ENCODE measurements at places on chromosomes 13 and 19. TPM values are rescaled to one million over a fixed set of nuclear protein-coding genes. Genes with fewer than 3 reads are reported as not detected.
A peak's percentile ranks its signal among the peaks of the same experiment; 100 is the strongest.

The DLEU7 gene
- not detected for total RNA-seq

GRCh38 chr19:40228346-40228745 lies 1.9 kb upstream of the CCNP start:
- H3K27me3 ChIP-seq: peaks cover 24% of the 10 kb centered on the region
- H3K27ac ChIP-seq: no peak overlapping the region
- H3K4me1 ChIP-seq: peaks cover 13% of the 10 kb centered on the region

The MBD3L2 gene
- total RNA-seq: not detected

DNA sequence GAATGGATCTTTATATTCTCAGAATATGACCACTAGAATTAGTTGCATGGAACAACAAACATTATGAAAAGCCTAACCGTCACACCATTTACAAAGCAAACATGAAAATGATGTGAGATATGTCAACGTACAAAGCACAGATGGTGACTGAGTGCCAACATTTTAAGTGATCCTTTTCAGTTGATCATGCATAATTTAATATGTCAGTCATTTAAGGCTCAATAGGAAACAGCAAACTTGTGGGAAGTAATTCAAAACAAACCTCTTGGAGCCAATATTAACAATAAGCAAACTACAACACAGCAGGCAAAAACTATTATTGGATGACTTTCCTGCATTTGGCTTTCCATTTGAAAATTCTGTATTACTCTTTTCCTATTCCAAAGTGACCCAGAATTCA lies 277.6 kb downstream of the SLITRK6 start:
- no peak for DNase-seq
- no peaks in the 10 kb centered on the region for H3K4me1 ChIP-seq
- no peaks in the 10 kb centered on the region for H3K36me3 ChIP-seq
- no peak overlapping the region for H3K27ac ChIP-seq
- H3K4me3 ChIP-seq: no peak overlapping the region

The CALR3 gene
- not detected for total RNA-seq

- no peaks in the 10 kb centered on the region for H3K36me3 ChIP-seq
- H3K4me1 ChIP-seq: no peaks in the 10 kb centered on the region
- no peak overlapping the region for H3K4me3 ChIP-seq
- no peak overlapping the region for H3K27ac ChIP-seq
- H3K27me3 ChIP-seq: no peaks in the 10 kb centered on the region
- no peak for DNase-seq
Measured at GRCh38 chr13:102000764-102001163, 401.1 kb downstream of the FGF14 start.

- peaks cover 94% of the 10 kb centered on the region for H3K4me1 ChIP-seq
- peaks cover 25% of the 10 kb centered on the region for H3K36me3 ChIP-seq
- peak within 1 kb of the TSS; percentile 99 for H3K27ac ChIP-seq
- no peaks in the 10 kb centered on the region for H3K27me3 ChIP-seq
- peak within 1 kb of the TSS; percentile 97 for H3K4me3 ChIP-seq
Measured at GRCh38 chr19:16143399-16144215, at the start of gene HSH2D. HSH2D (plus strand) TSS chr19:16143685; CDS start chr19:16148751, 5,066 bp downstream.

DNA sequence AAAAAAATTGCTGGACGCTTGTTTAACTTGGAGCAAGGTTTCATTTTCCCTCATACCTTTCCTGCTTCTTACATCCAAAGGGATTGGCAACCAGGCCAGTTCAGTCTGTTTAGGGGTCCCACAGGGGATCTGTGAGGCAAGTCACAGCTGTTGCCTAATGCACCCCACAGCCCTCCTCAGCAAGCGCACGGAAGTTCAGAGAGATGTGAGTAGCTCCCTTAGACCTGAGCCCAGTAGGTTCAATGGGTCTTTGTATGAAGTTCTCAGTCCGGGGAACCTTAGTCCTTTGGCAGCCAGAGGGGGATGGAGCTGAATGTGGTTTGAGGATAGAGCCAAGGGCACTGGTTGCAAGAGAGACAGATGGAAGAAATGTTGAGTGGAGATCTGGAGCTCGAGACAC lies 13.0 kb downstream of the SAMD4B start:
- peaks cover 74% of the 10 kb centered on the region for H3K36me3 ChIP-seq
- H3K4me3 ChIP-seq: no peak overlapping the region
- DNase-seq: no peak
- peaks cover 16% of the 10 kb centered on the region for H3K4me1 ChIP-seq

DNA sequence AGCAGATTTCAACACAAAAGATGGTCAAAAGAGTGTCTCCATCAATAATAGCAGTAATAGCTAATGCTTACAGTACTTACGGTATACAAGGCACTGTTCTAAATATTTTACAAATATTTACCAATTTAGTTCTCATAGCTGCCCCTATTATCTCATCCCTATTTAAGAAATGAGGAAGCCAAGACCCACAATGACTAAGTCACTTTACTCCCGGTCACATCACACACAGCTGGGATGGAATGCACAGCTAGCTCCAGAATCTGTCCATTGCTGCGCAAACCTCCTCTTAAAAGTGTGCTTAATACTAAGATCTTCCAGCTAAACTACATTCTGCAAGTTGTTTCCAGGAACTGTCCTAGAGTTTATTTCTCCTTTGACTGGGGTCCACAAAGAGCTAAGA lies 63.4 kb downstream of the RAP2A start:
- no peak overlapping the region for H3K4me3 ChIP-seq
- no peak overlapping the region for H3K27ac ChIP-seq
- H3K27me3 ChIP-seq: peaks cover 5% of the 10 kb centered on the region
- H3K4me1 ChIP-seq: no peaks in the 10 kb centered on the region
- no peak for DNase-seq
- H3K36me3 ChIP-seq: no peaks in the 10 kb centered on the region

DNA sequence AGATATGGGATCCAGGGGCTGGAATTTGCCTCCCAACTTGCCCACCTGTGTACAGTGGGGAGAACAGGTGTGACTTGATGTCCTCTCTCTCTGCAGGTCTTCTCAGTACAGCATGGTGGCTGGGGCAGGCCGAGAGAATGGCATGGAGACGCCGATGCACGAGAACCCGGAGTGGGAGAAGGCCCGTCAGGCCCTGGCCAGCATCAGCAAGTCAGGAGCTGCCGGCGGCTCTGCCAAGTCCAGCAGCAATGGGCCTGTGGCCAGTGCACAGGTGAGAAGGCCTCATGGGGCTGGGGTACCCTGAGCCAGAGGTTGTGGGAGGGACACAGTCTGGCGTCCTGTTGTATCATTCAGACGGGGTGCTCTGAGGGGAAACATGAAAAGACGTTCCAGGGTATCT lies 3.0 kb downstream of the LENG8 start:
- H3K27ac ChIP-seq: no peak overlapping the region
- H3K4me3 ChIP-seq: no peak overlapping the region
- no peaks in the 10 kb centered on the region for H3K27me3 ChIP-seq
- peaks cover 81% of the 10 kb centered on the region for H3K36me3 ChIP-seq
- H3K4me1 ChIP-seq: peaks cover 47% of the 10 kb centered on the region

- peaks cover 78% of the 10 kb centered on the region for H3K36me3 ChIP-seq
- DNase-seq: no peak
- no peak overlapping the region for H3K27ac ChIP-seq
Measured at GRCh38 chr19:17832443-17833208, 11.3 kb upstream of the INSL3 start.

- no peak for DNase-seq
- no peak overlapping the region for H3K27ac ChIP-seq
- no peak overlapping the region for H3K4me3 ChIP-seq
- peaks cover 21% of the 10 kb centered on the region for H3K4me1 ChIP-seq
- H3K36me3 ChIP-seq: no peaks in the 10 kb centered on the region
Measured at GRCh38 chr13:50730496-50731351, 112.8 kb downstream of the DLEU7 start.

The PDE4C gene
- not detected for total RNA-seq

DNA sequence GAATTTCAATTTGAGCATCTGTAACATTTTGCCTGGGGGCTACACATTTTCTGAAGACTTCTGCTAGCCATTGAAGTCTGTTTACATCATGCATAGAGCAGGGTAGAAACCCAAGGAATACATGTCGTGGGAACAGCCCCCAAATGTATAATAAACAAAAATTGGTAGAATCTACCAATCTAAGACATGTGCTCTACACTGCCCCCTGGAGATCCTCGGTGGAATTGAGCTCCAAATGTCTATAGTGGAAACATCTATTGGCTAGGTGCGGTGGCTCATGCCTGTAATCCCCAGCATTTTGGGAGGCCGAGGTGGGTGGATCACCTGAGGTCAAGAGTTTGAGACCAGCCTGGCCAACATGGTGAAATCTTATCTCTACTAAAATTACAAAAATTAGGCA lies 57.3 kb downstream of the MBD3L2B start:
- H3K4me1 ChIP-seq: peaks cover 2% of the 10 kb centered on the region
- peaks cover 1% of the 10 kb centered on the region for H3K27me3 ChIP-seq
- H3K36me3 ChIP-seq: no peaks in the 10 kb centered on the region
- H3K27ac ChIP-seq: no peak overlapping the region
- DNase-seq: no peak

GRCh38 chr13:41384749-41385503 lies 72.4 kb upstream of the RGCC start:
- DNase-seq: no peak
- H3K4me3 ChIP-seq: no peak overlapping the region
- no peaks in the 10 kb centered on the region for H3K4me1 ChIP-seq
- H3K27me3 ChIP-seq: peaks cover 8% of the 10 kb centered on the region

The C13orf42 gene
- total RNA-seq: not detected

- no peak for DNase-seq
- H3K4me1 ChIP-seq: no peaks in the 10 kb centered on the region
- H3K36me3 ChIP-seq: no peaks in the 10 kb centered on the region
- peaks cover 5% of the 10 kb centered on the region for H3K27me3 ChIP-seq
Measured at GRCh38 chr13:33441015-33441414, 155.5 kb upstream of the STARD13 start.

- DNase-seq: no peak
- no peak overlapping the region for H3K4me3 ChIP-seq
- no peak overlapping the region for H3K27ac ChIP-seq
- no peaks in the 10 kb centered on the region for H3K4me1 ChIP-seq
Measured at GRCh38 chr13:41075485-41075884, 14.2 kb downstream of the WBP4 start.

- DNase-seq: no peak
- H3K4me3 ChIP-seq: no peak overlapping the region
- H3K27me3 ChIP-seq: peaks cover 50% of the 10 kb centered on the region
- no peak overlapping the region for H3K27ac ChIP-seq
- H3K4me1 ChIP-seq: peaks cover 17% of the 10 kb centered on the region
- no peaks in the 10 kb centered on the region for H3K36me3 ChIP-seq
Measured at GRCh38 chr19:55443824-55444480, 852 bp upstream of the SHISA7 start.

DNA sequence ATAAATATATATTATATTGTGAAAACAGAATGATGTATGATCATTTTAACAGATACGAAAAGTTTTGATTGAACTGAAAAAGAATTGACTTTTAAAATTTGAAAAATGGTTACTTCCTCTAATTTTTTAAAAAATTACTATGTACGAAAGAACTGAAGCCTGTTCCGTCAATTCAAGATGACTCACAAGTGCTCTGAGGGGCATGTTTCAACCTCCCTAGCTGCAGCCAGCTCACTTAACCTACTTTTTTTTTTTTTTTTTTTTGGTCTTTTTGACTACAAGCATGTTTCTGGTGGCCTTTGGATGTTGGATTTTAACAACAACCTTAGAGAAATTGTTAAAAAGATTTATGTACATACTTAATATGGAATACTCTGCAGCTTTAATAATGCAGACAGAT lies 1139.3 kb downstream of the DIAPH3 start:
- H3K36me3 ChIP-seq: no peaks in the 10 kb centered on the region
- no peak overlapping the region for H3K4me3 ChIP-seq
- no peaks in the 10 kb centered on the region for H3K27me3 ChIP-seq
- no peaks in the 10 kb centered on the region for H3K4me1 ChIP-seq
- no peak overlapping the region for H3K27ac ChIP-seq

GRCh38 chr13:42680748-42681147 lies 100.6 kb upstream of the FAM216B start:
- no peak overlapping the region for H3K27ac ChIP-seq
- DNase-seq: no peak
- peaks cover 14% of the 10 kb centered on the region for H3K27me3 ChIP-seq
- no peaks in the 10 kb centered on the region for H3K36me3 ChIP-seq

- H3K4me3 ChIP-seq: no peak overlapping the region
- no peak overlapping the region for H3K27ac ChIP-seq
- H3K36me3 ChIP-seq: no peaks in the 10 kb centered on the region
- no peak for DNase-seq
Measured at GRCh38 chr13:91792054-91792453, 393.6 kb downstream of the GPC5 start.

- no peak overlapping the region for H3K4me3 ChIP-seq
- no peak for DNase-seq
- no peaks in the 10 kb centered on the region for H3K27me3 ChIP-seq
- H3K36me3 ChIP-seq: peaks cover 34% of the 10 kb centered on the region
Measured at GRCh38 chr19:6730153-6730804, 7.1 kb downstream of the GPR108 start.

- H3K36me3 ChIP-seq: peaks cover 78% of the 10 kb centered on the region
- peaks cover 82% of the 10 kb centered on the region for H3K4me1 ChIP-seq
- peak overlapping the region; percentile 100 for H3K4me3 ChIP-seq
- DNase-seq: no peak
- H3K27ac ChIP-seq: peak overlapping the region; percentile 99
- H3K27me3 ChIP-seq: peaks cover 2% of the 10 kb centered on the region
Measured at GRCh38 chr19:5624018-5624663, 1.3 kb downstream of the SAFB start.

- H3K27me3 ChIP-seq: peaks cover 11% of the 10 kb centered on the region
- no peak for DNase-seq
- no peak overlapping the region for H3K4me3 ChIP-seq
- H3K36me3 ChIP-seq: no peaks in the 10 kb centered on the region
- no peaks in the 10 kb centered on the region for H3K4me1 ChIP-seq
Measured at GRCh38 chr19:18620902-18621301, 8.2 kb downstream of the TMEM59L start.

DNA sequence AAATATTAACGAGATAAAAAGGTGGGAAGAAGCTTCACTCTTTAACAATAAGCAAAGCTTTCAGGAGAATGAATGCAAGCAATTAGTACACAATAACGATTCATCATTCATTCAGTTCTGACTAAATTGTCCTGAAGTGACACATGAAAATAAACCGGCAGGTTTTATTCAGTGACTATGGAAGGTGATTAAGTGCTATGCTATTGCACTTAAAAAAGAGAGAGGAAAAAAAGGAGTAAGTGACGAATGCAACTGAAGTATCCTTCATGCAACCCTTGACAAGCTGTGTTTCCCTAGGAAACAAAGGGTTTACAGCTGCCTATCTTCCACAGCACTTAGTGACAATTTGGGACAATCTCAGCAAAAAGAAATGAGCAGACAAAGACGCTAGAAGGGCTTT lies 1.4 kb downstream of the LIG4 start:
- H3K4me3 ChIP-seq: peak overlapping the region; percentile 88
- H3K4me1 ChIP-seq: peaks cover 70% of the 10 kb centered on the region
- H3K27ac ChIP-seq: peak overlapping the region; percentile 80
- H3K27me3 ChIP-seq: no peaks in the 10 kb centered on the region

DNA sequence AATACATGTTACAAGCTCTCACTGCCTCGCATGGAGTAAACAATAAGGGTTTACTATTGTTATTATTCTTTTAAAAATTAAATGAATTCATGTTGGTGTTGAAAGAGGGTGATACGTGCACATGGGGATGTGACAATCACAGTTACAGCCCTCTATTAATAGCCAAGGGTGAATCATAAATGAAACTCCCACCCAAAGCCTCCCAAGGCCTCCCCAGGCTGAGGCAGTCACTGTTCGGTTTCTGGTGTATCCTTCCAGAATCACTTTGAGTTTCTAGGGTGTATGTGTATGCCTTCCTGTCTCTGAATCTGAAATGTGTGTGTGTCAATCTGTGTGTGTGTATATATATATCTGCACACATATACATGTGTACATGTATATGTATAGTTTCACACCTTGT lies 73.4 kb downstream of the AKAP11 start:
- no peak overlapping the region for H3K4me3 ChIP-seq
- no peaks in the 10 kb centered on the region for H3K4me1 ChIP-seq
- H3K27ac ChIP-seq: no peak overlapping the region
- no peaks in the 10 kb centered on the region for H3K36me3 ChIP-seq
- DNase-seq: no peak

The CEACAM21 gene
- total RNA-seq: 12.0 TPM

The ZNF793 gene
- total RNA-seq: 8.7 TPM

The ZNF99 gene
- 0.07 TPM for total RNA-seq

The ZNF813 gene
- 10.7 TPM for total RNA-seq

Data from activated B cell treated with CpG ODN at 0.5 μM for 24 hours (primary cell).